ENCODE measurements at places on chromosomes 5 and 9.

- DNase-seq: no peak
Measured at GRCh38 chr9:97559111-97559514, 57.6 kb downstream of the TMOD1 start.

DNA sequence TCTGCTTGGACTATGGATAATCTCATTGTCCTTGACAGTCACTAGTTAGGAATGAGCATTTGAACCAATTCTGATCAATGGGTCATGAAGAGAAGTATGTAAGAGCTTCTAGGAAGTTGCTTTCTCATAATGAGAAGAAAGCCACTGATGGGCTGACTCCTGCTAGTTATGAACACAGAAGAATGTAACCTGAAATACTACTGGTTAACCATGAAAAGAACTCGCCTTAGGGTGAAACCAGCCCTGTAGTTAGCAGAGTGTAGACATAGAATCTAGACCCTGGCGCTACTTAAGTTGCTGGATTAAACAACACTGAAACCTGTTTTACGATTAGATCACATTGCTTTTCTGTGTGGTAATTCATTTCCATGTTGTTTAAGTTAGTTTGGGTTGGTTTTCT is 26.6 kb downstream of the SLF1 start:
- DNase-seq: no peak

GRCh38 chr5:84830265-84830664 is 445.6 kb upstream of the EDIL3 start:
- DNase-seq: no peak

DNA sequence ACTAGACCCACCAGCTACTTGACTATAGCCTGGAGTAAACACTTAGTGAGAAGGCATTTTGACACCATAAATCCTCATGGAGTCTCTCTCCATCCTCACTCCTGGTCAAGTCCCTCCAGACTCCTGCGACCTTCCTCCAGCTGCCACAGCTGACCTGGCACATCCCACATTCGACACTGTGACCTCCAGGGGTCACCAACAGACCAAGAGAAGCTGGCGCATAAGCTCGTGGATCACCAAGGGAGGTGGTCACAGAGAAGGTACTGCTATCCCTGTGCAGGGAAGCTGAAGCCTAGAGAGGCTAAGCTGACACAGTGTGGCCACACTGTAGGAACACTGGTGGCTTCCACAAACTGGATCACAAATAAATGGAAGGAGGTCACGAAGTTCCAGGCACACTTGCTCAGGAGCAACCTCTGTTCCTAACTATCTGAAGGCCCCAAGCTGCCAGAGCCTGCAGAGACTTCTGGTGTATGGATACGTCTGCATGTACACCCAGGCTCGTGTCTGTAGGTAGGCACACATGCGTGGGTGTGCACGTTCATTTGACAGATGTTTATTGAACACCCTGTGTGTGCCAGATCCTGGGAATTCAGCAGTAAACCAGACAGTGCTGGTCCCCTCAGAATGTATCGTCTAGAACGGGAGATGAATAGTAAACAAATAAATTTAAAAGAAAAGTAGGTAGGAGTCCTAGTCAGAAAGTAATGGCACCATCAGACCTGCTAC is 104.4 kb downstream of the C5orf15 start:
- DNase-seq: no peak

GRCh38 chr5:40365342-40366330 is 314.1 kb upstream of the PTGER4 start:
- DNase-seq: no peak

- DNase-seq: no peak
Measured at GRCh38 chr9:129108083-129108804, 2.3 kb downstream of the CRAT start.

DNA sequence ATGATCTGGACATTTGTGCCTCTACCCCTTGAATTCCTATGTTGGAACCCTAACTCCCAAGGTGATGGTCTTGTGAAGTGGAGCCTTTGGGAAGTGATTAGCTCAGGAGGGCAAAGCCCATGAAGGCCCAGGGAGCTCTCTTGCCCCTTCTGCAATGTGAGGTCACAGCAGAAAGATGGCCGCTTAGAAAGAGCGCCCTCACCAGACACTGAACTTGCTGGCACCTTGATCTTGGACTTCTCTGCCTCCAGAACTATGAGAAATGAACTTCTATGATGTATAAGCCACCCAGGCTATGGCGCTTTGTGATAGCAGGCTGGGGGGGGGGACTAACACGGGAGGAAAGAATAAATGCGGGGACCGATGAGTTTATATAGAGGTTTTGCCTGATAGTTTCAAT is 45.3 kb downstream of the AGXT2 start:
- DNase-seq: no peak

- no peak for DNase-seq
Measured at GRCh38 chr5:52867809-52868208, 80.1 kb downstream of the ITGA1 start.

DNA sequence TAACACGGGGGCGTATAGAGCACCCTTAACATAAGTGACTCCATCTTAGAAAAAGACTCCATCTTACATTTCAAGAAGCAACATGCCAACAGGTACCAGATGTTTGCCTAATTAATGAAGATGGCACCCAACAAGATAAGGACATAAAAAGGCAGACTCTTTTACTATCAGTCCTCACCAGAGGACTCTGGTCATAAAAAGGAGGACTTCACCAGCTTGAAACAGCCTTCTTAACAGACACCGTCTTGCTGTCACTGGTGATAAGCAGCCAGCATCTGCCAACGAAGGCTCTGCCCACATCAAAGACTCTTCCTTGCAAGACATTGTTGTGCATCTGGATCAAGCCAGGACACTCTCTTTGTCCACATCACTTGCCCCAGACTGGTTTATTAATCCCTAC is 80.3 kb downstream of the S1PR3 start:
- DNase-seq: no peak

- no peak for DNase-seq
Measured at GRCh38 chr5:757346-757930, 27.1 kb downstream of the ZDHHC11B start.

- DNase-seq: no peak
Measured at GRCh38 chr9:104374711-104375110, 129.4 kb upstream of the OR13F1 start.

GRCh38 chr5:53087621-53088121 is 21.9 kb downstream of the MOCS2 start:
- no peak for DNase-seq

GRCh38 chr9:33157960-33158842 is 8.9 kb downstream of the B4GALT1 start:
- DNase-seq: no peak

GRCh38 chr5:139688751-139689372 is 40.7 kb downstream of the CXXC5 start:
- DNase-seq: peak; percentile 21

Measured in fibroblast of the aortic adventitia (primary cell).